ENCODE measurements at places on chromosomes 6 and 20. TPM values are rescaled to one million over a fixed set of nuclear protein-coding genes. Genes with fewer than 3 reads are reported as not detected.
A peak's percentile ranks its signal among the peaks of the same experiment; 100 is the strongest.

Gene GSTA4
- polyA plus RNA-seq, result 37.9 TPM

Gene SMLR1
- polyA plus RNA-seq, result not detected

Gene RAET1G
- 15.8 TPM for polyA plus RNA-seq

Gene POU3F2
- not detected for polyA plus RNA-seq

GRCh38 chr20:36249450-36249849 is 13.2 kb downstream of the AAR2 start:
- DNase-seq, result no peak

- DNase-seq, result peak; percentile 60
Measured at GRCh38 chr6:24740861-24741260, 21.9 kb upstream of the C6orf62 start.

GRCh38 chr20:55685425-55685824 is 319.9 kb downstream of the CBLN4 start:
- no peak for DNase-seq

DNA sequence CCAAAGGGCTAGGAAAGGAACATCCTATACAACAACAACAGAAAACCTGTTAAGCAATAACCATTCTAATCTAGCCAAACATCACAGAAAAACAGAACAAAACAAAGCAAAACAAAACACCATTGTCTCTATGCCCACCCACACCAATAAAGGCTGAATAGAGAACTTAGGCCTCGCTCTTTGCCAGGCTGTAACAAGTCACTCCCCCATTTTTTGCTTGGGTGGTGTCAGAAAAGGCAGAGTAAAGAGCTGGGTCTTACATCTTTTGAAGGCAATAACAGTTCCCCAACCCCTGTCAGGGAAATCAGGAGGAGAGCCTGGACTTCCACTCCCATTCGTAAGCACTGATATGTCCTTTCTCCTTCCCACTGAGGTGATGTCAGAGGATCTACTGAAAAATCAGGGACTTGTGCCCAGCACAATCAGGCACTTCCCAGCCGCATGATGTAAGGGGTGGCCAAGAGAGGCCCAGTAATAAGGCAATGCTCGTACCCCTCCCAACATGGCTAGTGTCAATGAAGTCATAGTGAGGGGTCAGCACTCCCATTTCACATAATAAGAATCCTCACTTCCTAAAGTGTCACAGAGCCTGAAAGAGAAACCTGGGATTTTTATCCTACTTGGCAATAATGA is 31.0 kb downstream of the THEMIS start:
- no peak for DNase-seq
